ENCODE measurements at places on chromosomes 5 and 9.

DNA sequence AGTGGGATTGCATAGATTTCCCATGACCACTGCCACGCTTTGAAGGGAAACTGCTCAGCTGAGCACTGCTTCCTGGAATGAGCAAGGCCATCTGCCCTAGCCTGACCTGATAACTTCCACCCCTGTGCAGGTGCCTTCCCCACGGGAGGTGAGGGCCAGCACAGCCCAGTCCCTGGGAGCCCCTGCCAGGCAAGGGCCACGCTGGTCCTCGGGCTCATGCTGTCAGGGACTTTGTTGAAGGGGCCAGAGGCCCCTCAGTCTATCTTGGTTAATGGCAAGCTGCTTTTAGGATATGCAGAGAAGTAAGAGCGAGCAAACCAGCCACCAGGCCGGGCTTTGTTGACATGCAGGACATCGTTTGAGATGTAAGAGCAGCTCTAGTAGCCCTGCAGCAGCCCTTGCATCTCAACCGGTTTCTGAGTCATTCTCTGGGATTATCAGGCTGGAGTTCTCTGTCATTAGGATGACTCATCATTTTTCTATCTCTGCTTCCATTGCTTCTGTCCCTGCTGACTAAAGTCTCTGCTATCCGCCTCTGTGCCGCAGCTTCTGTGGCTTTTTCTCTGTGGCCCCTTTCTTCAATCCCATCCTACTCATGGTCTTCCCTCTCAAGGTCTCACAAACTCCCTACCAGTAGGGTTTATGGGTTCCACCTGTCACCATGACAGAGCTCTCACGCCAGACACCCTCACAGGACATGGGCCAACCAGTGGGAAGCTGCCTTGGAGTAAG, 30.6 kb upstream of the IQGAP2 start:
- DNase-seq, result no peak

DNA sequence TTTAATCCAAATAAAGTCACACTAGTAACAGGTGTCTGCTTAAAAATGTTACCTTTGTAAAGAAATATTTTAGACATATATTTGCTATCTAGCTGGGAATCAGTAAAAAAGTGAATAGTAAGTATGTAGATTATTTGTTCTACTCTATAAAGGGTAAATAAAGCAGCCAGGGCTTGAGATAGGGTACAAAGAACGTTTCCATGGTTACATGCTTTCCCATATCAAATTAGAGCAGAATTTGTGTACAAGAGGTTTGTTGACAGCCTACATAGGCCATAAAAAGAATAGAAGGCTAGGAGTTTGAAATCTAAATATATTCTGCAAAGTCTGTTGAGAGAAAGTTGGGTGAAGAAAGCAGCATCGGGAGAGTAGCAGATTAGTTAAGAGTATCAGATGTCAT, 160.9 kb upstream of the POU5F2 start:
- no peak for DNase-seq

DNA sequence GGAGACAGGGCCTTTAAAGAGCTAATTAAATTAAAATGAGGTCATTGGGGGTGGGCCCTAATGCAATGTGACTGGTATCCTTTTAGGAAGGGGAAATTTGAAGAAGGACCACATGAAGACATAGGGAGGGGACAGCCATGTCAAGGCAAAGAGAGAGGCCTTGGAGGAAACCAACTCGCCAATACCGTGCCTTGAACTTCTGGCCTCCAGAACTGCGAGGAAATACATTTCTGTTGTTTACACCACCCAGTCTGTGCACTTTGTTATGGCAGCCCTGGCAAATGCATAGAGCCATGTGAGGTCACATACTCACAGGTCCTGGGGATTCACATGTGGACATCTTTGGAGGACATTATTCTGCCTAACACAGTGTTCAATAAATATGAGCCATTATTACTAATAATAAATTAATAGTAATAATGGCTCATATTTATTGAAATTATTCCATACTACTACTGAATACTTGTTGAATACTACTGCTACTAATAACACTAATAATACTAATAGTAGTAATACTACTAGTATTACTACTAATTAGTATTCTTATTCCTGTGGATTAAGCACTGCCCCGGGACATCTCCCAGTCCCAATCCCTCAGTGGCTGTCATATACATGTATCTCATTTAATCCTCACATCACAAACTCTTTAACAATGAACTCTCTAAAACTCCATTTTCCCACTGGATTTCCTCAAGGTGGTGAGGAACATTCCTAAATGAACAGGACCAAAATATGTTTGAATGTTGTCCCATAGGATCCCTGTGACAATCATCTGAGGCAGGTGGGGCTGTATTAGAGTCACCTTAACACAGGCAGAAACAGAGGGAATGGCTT, 8.4 kb downstream of the TRAF1 start:
- DNase-seq, result no peak

GRCh38 chr9:92616199-92616641, 53.7 kb downstream of the IPPK start:
- DNase-seq, result peak; percentile 75

DNA sequence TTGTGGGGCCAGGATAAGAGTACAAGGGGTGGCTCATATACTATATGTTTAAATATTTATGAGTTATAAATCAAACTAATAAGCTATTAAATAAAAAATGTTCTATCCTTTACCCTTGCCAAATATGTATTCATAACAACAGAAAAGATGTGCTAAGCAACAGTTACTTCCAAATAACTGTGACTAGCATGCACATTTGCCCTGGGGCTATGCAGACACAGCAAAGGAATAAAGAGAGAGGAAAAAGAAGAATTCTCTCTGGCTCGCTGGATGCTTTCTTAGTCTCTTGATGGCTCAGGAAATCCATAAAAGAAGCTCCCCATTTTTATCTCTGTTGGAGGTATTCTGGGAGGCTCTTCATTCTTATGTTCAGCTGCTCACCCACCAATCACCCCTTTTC, 182.4 kb upstream of the ATP10B start:
- DNase-seq, result no peak

- DNase-seq, result no peak
Observed at GRCh38 chr9:133708246-133709014, 29.7 kb downstream of the SARDH start.

DNA sequence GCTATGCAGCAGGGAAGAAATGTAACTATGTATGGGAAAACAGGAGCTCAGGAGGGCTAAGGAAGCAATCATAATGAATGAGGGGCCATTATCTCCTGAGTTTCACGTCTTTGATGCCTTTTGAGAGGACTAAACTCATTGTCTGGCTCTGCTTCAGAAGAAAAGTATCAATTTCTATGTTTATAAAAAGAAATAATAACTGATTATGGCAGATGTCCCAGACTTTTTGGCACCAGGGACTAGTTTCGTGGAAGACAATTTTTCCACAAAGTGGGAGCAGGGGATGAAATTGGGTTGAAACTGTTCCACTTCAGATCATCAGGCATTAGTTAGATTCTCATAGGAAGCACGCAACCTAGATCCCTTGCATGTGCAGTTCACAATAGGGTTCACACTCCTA, 8.7 kb upstream of the IL7R start:
- no peak for DNase-seq

- DNase-seq, result no peak
Observed at GRCh38 chr5:167903659-167904058, 387.8 kb upstream of the WWC1 start.

- no peak for DNase-seq
Observed at GRCh38 chr9:29514336-29514735, 1941.1 kb upstream of the C9orf72 start.

DNA sequence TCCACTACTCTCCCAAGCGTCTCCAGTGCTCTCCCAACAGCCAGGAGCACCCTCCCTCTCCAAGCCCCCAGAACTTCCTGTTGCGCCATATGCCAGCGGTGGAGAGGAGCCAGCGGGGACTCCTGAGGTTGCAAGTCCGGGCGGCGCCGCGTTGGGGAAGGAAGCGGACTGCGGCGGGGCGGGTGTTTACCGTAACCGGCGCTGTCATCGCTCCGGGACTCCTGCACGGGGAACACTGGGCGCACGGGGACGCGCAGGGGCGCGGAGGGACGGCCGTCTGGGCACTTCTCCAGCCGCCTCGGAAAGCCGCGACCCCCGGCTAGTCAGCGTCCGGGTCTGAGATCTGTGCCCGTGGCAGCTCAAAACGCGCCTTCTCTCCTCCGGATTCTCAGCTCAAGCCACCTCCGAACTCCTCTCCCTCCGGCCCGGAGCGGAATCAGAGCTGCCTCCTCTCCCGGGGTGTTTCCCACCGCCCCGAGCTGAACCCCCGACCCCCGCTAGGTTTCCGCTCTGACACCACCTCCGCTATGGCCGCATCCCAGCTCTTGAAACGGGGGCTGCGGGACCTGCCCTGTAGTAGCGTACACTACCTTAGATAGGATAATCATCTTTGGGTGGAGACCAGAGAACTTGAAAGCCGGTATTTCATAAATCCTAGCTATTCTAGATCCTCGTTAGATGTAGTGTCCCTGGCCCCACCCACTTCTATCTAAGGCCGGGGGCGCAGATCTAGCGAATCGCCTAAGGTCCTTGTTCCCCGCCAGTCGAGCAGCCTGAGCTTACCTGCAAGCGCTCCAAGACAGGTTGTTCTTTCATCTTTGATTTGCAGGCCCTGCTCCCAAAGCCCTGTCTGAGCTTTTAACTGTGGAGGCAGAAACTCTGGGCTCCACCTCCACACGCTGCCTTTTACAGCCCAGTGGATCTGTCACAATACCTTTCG, at the start of gene TRPM6:
TSS of gene TRPM6 (minus strand) at position 881 of the 940 bp plus-strand sequence. CDS start at position 816, 65 bp downstream.
- peak; percentile 76 for DNase-seq

- DNase-seq, result no peak
Observed at GRCh38 chr9:25629231-25629630, 49.0 kb downstream of the TUSC1 start.

DNA sequence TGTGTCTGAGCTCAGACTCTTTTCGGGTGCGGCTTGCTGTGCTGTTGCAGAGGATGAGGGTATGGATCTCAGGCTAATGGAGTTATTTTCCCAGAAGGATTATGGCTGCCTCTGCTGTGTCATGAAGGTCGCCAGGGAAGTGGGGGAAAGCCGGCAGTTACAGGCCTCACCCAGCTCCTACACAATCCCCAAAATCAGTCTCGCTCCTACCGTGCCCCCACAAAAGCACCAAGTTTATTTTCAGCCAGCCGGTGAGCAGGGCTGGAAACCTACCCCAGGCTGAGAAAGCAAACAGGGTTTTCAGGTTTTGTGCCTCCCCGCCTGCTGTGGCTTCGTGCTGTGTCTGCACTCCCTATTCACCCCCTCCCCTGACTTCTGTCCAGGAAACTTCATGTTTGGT, 113.3 kb downstream of the SLC24A2 start:
- no peak for DNase-seq

GRCh38 chr5:143641549-143642355, 170.2 kb upstream of the HMHB1 start:
- no peak for DNase-seq

DNA sequence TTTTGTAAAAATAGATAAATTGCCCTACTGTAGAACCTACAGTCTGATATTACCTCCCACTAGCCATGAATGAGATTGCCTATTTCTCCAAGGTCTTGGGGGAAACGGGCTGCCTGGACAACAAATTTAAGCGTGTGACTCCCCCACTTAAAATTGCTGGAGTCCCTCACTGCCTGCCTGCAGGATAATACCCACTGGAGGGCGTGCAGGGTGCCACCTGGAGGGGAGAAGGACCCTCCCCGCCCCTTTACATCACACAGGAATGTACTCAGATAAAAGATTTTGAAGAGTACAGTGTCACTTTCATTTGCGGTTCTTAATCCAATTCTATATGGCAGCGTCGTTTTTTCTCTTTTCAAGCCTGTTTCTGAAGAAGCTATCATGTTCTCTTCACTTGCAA, 6.2 kb upstream of the TRIM7 start:
- no peak for DNase-seq

DNA sequence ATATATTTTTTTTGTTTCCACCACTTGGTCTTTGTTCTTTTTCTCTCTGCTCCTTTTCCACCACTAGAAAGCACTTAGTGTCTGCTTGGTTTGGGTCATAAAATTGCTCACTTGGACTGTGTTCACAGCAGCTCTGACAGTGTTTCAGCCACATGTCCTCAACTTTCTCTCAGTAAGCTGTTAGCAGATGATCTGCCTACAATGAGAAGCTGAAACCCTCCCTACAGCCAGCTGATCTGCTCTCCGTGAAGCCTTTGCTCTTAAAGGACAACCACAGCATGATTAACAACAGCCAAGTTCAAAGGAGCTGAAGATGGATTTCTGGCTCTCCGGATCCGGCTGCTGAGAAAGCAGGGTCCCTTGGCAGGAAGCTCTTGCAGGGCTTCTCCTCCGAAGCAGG, 31.6 kb downstream of the PRLR start:
- DNase-seq, result peak; percentile 72

- DNase-seq, result no peak
Observed at GRCh38 chr5:115946655-115947054, 15.6 kb upstream of the LVRN start.

DNA sequence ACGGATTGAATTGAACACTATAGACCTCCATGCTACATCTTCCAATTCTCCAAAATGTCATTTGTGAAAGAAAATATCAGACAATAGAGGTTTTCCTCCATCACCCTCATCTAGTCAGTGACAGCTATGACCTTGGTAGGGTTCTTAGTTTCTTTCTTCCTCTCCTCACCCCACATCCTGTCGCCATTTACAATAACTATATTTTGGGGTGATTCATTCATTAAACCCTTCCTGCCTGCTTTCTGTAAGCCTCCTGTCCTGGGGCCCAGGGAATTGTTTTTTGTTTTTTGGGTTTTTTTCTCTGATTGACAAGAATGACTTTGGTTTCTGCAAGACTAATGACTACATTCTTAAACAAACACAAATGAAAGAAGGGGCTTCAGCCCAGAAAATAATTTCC, 82.6 kb downstream of the PRELID2 start:
- no peak for DNase-seq

- DNase-seq, result no peak
Observed at GRCh38 chr5:150113047-150113744, 26.8 kb upstream of the CSF1R start.

DNA sequence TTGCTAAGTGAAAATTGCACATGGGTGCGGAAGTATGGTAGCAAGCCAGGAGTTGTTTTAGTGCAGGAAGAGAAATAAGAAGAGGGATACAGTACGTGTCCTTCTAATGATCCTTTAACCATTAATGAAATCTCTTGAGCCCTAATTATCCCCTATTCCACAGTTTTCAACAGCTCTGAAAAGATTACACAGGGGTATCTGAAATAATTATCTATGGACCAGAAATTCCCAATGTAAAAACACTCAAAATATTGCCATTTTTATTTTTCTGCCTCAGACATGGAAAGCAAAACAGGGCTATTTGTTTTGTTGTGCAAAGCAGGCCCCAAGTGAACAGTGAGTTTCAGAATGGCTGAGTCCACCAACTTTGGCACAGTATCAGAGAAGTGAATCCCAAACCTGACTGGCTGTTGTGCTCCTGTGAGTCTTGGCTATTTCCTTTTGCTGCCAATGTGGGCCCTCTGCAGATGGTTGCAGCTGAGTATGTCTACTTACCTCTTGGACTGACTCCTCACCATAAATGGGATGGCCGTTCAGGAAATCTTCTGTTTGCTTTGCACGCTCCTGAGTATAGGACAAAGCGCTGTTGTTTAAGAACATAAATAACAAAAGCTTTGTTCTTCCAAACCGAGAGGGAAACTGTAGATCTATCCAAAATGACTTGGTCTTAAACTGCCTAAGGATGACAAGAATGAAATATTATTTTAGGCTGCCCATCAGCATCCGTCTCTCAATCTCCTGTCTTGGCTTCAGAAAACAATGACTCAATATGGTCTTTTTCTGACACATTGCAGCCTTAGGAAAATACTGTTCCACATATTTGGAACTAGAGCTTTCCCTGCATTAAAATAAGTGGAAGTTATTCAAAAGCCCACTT, 204.1 kb downstream of the DEPDC1B start:
- DNase-seq, result no peak

Data from right lung (tissue), 10 donors.